Naive thymus-derived CD4-positive, alpha-beta T cell (primary cell): ENCODE measurements at places on chromosomes 6 and 20. TPM values are rescaled to one million over a fixed set of nuclear protein-coding genes. Genes with fewer than 3 reads are reported as not detected.
A peak's percentile ranks its signal among the peaks of the same experiment; 100 is the strongest.

DNA sequence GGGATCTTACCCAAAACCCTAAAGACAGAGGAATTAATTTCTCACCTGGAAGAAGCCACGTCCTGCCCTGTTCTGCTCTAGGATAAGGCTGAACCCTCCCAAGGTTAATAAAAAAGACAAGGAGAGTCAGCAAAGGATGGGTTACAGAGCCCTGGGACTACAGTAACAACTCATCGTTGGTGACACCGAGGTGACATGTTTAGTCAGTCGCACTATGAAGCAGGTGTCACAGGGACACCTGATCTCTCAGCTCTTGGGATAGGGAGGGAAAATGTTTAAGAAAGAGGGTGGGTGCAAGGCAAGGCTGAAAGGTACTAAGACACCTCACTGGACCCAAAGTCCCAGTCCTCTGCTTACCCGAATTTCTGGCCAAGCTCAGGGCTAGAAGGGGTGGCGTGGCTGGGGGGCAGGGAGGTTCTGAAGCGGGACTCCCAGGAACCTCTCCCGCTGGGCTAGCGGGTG is 562 bp downstream of the MOCS1 start:
- H3K27me3 ChIP-seq, result no peaks in the 10 kb centered on the region
- no peaks in the 10 kb centered on the region for H3K36me3 ChIP-seq
- H3K4me1 ChIP-seq, result peaks cover 7% of the 10 kb centered on the region
- no peak for DNase-seq
- H3K4me3 ChIP-seq, result peak overlapping the region; percentile 42
- peak overlapping the region; percentile 27 for H3K27ac ChIP-seq

DNA sequence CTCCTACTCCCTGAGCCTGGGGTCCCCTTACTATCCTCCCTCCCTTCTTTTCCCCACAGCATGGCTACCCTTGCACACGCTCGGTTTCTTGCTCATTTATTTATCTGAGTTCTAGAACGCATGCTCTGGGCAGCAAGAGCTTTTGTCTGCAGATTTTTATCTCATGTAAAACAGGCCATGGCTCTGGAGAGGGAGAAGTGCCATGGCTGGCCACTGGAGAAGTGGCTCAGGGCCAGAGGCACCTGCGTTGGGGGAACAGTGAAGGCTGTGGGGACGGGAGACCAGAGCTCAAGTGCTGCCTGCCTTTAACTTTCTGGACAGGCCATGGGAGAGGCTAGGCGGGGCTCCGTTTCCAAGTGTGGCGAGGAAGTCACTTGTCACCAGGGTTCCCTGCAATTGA is 177.7 kb upstream of the SULF2 start:
- no peaks in the 10 kb centered on the region for H3K4me1 ChIP-seq
- DNase-seq, result no peak
- H3K27ac ChIP-seq, result no peak overlapping the region
- H3K4me3 ChIP-seq, result no peak overlapping the region
- H3K27me3 ChIP-seq, result no peaks in the 10 kb centered on the region

The CDH22 gene
- polyA plus RNA-seq, result not detected

- no peak overlapping the region for H3K4me3 ChIP-seq
- no peak overlapping the region for H3K27ac ChIP-seq
- no peaks in the 10 kb centered on the region for H3K36me3 ChIP-seq
- H3K27me3 ChIP-seq, result no peaks in the 10 kb centered on the region
- no peak for DNase-seq
These were observed 149.6 kb downstream of the MOXD1 start for GRCh38 chr6:132251711-132252110.

The BTN1A1 gene
- not detected for polyA plus RNA-seq

DNA sequence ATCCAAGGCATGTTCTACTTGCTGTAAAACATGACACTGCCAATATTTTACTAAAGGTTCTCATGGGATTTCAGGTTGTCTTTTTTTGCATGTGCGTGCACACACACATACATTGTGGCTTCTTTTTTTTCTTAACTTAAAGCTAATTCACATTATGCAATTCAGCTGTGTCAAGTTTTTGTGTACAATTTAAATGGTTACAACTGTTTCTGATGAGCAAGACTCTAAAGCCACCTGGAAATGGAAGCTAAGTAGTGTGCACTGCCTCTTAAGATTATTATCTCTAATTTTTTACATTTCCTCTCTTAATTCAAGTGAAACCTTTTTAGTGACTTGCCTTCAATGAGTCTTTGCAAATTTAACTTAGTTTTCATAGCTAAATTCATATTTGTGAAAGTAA is 75.3 kb downstream of the TULP4 start:
- no peaks in the 10 kb centered on the region for H3K36me3 ChIP-seq
- H3K27ac ChIP-seq, result no peak overlapping the region
- no peak for DNase-seq
- no peaks in the 10 kb centered on the region for H3K27me3 ChIP-seq
- no peaks in the 10 kb centered on the region for H3K4me1 ChIP-seq
- no peak overlapping the region for H3K4me3 ChIP-seq

GRCh38 chr6:158043008-158043407 is 61.3 kb downstream of the SYNJ2 start:
- H3K27me3 ChIP-seq, result no peaks in the 10 kb centered on the region
- no peak overlapping the region for H3K4me3 ChIP-seq
- no peak for DNase-seq
- H3K27ac ChIP-seq, result no peak overlapping the region

- H3K4me3 ChIP-seq, result peak overlapping the region; percentile 86
- no peaks in the 10 kb centered on the region for H3K27me3 ChIP-seq
- DNase-seq, result no peak
- H3K27ac ChIP-seq, result peak overlapping the region; percentile 87
These were observed 2.0 kb downstream of the ACSS1 start for GRCh38 chr20:25055711-25056495.

GRCh38 chr20:50850721-50851286 is 55.9 kb downstream of the BCAS4 start:
- H3K4me3 ChIP-seq, result no peak overlapping the region
- peaks cover 38% of the 10 kb centered on the region for H3K36me3 ChIP-seq
- no peak overlapping the region for H3K27ac ChIP-seq
- DNase-seq, result no peak
- H3K4me1 ChIP-seq, result no peaks in the 10 kb centered on the region
